ENCODE measurements at places on chromosomes 11 and 22.

DNA sequence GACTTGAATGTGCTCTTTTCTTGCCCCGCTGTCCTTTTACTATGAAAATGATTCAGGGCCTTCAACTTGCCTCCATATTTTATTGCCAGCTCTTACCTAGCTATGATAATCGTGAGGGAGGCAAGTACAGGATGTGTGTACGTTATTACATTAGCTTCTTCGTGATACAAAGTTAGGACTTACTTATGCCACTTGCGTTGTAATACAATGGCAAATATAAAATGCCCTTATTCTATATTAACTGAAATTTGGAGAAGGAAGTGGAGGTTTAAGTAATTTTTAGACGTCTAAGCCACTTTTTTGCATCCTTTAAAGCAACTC, 10.8 kb upstream of the CCT8L2 start:
- no peak for DNase-seq

GRCh38 chr11:5625281-5625680, 480 bp downstream of the TRIM34 start:
- peak; percentile 8 for DNase-seq

- DNase-seq = no peak
Measured at GRCh38 chr22:42425337-42425988, 6.7 kb downstream of the NFAM1 start.

- no peak for DNase-seq
Measured at GRCh38 chr11:115663790-115664189, 159.6 kb upstream of the CADM1 start.

DNA sequence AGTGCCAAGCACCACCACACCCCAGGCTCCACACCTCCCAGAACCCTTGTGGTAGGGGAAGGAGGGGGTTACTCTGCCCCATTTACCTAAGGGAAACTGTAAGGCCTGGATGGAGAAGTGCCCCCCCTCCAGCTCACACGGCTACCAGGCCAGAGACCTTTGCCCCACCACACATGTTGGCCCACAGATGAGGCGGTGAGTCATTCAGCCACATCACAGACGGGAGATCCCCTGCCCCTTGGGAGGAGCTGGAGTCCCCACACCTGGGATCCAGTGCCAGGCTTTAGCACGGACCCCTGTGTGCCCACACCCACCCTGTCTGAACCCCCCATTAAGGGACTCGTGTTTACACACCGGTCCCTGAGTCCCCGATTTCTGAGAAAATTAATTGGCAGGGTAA, 24.9 kb downstream of the CDKN1C start:
- DNase-seq = peak; percentile 85

DNA sequence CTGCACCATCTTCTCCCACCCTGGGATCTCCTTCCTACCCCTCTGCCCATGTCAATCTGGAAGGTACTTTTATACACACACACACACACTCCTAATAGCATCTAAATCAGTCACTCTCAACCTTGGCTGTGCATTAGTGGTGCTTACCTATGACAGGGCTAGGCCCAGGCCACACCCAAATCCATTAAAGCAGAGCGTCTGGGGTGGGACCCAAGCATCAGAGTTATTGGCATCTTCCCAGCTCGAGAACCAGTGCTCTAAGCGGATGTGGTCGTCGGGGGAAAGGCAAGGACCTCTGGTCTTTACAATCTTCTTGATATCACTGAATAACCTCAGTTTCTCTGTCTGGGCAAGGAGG, 194.6 kb downstream of the TRIM29 start:
- no peak for DNase-seq

DNA sequence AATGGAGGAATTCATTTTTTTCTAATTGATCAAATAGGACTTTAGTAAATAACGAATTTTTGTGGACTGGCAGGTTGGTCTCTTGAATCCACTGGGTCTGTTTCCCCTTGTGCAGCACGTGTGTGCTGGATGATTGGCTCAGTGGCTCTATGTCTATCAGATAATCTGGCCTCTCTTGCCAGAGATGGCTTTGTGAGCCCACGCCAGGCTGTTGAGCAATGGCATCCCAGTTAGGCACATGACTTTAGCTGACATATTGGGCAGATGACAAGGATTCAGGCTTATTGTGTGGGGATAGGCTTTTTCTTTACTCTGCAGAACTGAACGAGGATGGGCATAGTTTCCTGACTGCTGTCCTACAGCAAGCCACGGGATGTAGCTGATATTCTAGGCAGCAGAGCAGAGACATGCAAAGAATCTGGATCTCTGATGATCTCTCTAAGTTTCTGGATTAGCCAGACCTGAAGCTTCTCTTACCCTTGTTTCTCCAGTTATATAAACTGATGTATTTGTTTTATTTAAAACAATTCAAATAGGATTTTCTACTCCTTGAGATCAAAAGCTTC, 144.9 kb downstream of the ARHGAP42 start:
- DNase-seq = no peak

DNA sequence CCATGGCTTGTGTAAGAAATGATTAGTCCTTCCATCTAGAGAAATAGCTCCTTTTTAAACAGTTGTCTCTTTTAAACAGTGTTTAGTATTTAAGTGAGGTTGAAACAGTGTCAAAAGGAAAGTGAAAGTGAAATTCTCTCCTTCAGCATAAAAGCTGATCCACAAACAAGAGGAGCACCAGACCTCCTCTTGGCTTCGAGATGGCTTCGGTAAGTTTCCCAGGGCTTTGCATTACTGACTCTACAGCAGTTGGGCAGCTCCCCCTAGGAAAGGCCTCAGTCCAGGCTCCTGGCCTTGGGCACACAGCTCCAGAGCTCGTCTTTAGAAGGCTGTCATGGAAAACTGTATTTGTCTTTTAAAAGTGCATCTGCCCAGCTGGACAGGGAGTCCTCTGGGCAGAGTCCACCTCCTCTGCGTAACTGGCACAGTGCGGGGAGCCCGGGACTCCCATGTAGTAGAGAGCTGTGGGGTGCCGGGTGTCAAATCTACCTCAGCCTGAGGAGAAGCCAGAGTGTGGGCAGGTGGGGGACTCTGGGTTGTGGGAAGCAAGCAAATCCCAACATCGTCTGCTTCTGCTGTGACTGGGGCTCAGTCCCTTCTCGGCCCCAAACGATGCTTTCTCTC, at the start of gene PLAAT4:
TSS of gene PLAAT4 (plus strand) at position 140 of the 624 bp plus-strand sequence. CDS start at position 201, 61 bp downstream.
- DNase-seq = peak; percentile 19

- no peak for DNase-seq
Measured at GRCh38 chr22:39153220-39153717, 789 bp upstream of the CBX7 start.

DNA sequence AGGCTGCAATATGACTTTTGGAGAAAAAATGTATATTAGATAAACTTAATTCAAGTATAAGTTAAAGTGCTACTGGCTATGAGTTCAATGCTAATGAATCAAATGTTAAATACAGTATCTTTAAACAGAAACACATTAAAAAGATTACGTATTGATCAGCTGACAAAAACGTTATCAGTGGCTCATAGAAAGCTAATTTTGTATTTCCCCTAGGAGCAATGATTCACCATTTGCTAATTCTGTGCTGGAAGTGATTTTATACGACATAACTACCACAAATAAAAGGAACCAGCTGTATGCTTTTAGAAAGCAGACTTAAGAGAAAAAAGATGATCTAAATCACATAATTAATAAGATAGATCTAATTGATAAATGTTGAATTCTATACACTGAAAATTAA, 43.6 kb downstream of the MRE11 start:
- no peak for DNase-seq

- DNase-seq = no peak
Measured at GRCh38 chr11:84788220-84788619, 838.9 kb downstream of the DLG2 start.

- no peak for DNase-seq
Measured at GRCh38 chr22:19533857-19534256, 9.6 kb upstream of the CLDN5 start.

- no peak for DNase-seq
Measured at GRCh38 chr11:121483805-121484480, 31.2 kb upstream of the SORL1-AS1 start.

DNA sequence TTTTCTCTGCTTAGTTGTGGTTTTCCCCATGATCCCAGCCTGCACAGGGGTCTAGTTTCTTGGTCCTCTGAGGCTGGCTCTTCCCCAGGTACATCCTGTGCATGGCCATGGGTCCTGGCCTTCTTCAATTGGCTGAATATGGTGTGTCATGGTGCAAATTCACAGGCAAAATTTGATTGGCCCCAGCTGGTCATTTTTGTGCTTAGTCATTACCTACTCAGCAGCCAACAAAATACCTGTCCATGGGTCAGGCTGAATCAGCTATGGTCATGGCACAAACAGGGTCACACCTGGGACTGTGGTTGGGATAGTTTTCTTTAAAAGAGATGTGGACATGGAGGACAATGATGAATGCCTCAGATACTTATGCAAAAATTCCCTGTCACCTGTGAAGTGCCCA, 85.7 kb downstream of the CSNK2A3 start:
- DNase-seq = no peak

Data from H54 (cell line).